ENCODE measurements at places on chromosomes 5 and 9. TPM values are rescaled to one million over a fixed set of nuclear protein-coding genes. Genes with fewer than 3 reads are reported as not detected.

DNA sequence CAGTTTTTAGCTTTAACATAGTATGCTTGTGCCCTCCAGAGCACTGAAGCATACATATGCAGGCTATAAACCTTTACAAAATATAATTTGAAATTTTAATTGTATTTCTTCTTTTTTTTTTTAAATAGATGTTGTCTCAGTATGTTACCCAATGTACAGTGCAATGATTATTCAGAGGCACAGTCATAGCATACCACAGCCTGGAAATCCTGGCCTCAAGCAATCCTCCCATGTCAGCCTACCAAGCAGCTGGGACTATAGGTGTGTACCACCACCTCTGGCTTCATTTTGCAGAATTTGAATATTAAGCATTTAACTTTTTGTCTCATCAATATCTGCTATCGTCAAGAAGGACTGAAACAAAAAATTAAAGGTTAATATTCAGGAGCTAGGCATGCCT, 16.9 kb upstream of the ZNF782 start:
- no peak for DNase-seq
- H3K27ac ChIP-seq: no peak overlapping the region
- peaks cover 8% of the 10 kb centered on the region for H3K4me1 ChIP-seq
- H3K27me3 ChIP-seq: peaks cover 22% of the 10 kb centered on the region
- H3K4me3 ChIP-seq: no peak overlapping the region

GRCh38 chr5:72171667-72172066, 64.4 kb downstream of the MAP1B start:
- no peak for DNase-seq
- H3K27me3 ChIP-seq: peaks cover 6% of the 10 kb centered on the region
- no peaks in the 10 kb centered on the region for H3K4me1 ChIP-seq
- no peak overlapping the region for H3K27ac ChIP-seq
- H3K36me3 ChIP-seq: no peaks in the 10 kb centered on the region
- no peak overlapping the region for H3K4me3 ChIP-seq

- no peaks in the 10 kb centered on the region for H3K27me3 ChIP-seq
- no peak for DNase-seq
- H3K4me1 ChIP-seq: no peaks in the 10 kb centered on the region
- no peak overlapping the region for H3K27ac ChIP-seq
Observed at GRCh38 chr9:28916348-28916747, 1343.1 kb upstream of the C9orf72 start.

- no peak overlapping the region for H3K27ac ChIP-seq
- no peak overlapping the region for H3K4me3 ChIP-seq
- H3K36me3 ChIP-seq: no peaks in the 10 kb centered on the region
- no peaks in the 10 kb centered on the region for H3K27me3 ChIP-seq
- no peaks in the 10 kb centered on the region for H3K4me1 ChIP-seq
Observed at GRCh38 chr5:129945774-129946270, 41.6 kb downstream of the CHSY3 start.

DNA sequence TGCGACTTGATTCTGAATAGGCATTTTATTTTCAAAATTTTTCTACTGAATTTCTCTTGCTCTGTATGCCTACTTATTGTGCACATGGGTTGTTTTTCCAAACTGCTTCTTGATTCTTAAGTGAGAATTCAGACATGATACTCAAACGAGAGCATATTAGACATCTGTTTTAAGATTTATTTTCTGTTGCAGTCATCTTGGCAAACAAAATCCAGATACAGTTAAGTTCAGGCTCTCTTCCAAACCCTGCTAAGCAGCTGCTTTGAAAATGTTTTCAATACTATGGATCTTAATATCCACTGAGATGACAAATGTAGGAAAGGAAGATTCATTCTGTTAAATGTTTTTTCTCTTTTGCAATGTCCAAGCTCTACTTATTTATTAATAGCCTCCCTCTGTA, 4.5 kb downstream of the TMEM215 start:
- peaks cover 20% of the 10 kb centered on the region for H3K27me3 ChIP-seq
- no peak for DNase-seq
- H3K36me3 ChIP-seq: no peaks in the 10 kb centered on the region
- H3K27ac ChIP-seq: no peak overlapping the region

GRCh38 chr9:137452006-137452760, 7.0 kb downstream of the NSMF start:
- DNase-seq: no peak
- peaks cover 77% of the 10 kb centered on the region for H3K4me1 ChIP-seq
- H3K36me3 ChIP-seq: peaks cover 16% of the 10 kb centered on the region
- H3K4me3 ChIP-seq: no peak overlapping the region
- H3K27me3 ChIP-seq: peaks cover 3% of the 10 kb centered on the region

SLC45A2 gene
- total RNA-seq: not detected

Data from T-cell (primary cell).